Activated CD8-positive, alpha-beta memory T cell treated with anti-CD3 and anti-CD28 coated beads for 24 hours (primary cell): ENCODE measurements at places on chromosomes 11 and 22.

DNA sequence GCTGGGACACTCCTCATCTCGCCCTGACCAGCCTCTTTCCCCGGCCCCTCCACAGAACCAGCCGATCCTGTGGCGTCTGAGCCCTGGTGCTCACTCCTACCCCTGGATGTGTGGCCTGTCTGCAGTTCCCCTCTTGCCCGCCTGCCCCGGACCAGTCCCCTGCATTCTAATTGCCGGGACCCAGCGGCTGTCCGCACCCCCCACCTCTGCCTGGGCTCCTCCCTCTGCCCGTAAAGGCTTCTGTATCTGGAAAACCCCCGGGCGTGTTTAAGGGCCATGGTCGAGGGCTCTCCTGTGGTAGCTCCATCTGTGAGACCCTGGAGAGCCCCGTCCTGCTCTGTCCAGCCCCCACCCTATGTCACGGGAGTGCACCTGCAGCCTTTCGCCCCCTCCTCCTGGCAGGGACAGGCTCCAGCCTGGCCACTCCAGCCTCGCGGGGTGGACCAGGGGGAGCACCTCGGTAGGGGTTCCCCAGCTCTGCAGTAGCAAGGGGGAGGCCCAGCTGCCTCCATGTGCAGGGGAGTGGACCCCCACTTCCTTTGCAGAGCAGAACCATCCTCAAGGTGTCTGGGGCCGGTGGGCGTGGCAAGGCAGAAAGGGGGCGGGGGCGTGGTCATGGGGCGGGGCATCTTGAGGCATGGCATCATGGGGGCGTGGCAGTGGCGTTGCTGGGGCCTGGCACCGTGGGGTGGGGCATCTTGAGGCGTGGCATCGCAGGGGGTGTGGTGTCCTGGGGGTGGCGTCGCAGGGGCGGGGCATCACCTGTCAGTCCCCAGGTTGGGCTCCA, 430.4 kb downstream of the TBC1D22A start:
- DNase-seq = peak; percentile 47

DNA sequence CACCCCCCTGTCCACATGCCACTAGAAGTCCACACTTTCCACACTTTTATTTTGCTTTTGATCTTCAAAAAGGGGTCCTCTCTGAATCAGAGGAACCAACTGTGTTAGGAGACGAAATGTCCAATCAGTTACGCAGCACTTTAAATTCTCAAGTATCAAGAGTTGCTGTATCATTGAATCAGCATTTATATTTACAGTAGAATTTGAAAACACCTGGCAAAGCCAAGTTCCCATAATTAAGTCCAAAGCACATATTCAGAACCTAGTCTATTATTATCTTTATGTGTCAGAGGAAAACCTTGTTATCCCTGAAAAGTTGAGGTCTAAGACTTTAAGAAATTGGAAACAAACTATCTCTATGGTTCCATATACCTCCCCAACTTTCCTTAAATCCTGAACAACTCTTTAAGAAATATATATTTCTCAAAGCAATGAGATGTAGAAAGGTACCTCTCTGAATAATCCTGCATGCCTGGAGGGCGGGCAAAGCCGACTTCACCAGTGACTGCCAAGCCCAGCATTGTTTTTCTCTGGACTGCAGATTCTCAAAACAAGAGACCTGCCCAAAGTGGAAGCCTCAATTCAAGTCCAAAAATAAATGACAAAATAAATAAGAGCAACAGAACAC, 75.9 kb upstream of the ARFGAP3 start:
- DNase-seq = no peak

GRCh38 chr22:47143249-47143938, 380.9 kb downstream of the TBC1D22A start:
- no peak for DNase-seq

DNA sequence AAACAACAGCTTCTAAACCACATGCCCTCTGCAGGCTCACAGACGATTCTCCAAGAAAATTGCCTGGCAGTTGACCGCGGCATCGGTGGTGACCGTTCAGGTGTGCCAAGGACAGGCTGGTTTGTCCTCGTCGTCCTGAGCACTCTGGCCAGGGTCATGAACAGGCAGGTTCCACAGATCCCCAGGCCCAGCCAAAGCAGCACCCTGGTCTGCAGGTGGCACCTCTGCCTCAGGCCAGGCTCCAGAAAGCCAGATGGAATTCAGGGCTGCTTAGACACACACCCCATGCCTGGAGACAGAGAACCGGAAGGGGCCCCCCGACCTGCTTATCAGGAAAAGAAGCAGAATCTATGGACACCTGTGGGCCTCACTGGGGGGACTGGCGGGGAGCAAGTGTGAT, 338.7 kb downstream of the BRD1 start:
- DNase-seq = peak; percentile 30

GRCh38 chr11:2444821-2445745, at the start of gene KCNQ1:
TSS of gene KCNQ1 (plus strand) at chr11:2445008. CDS start at chr11:2445099, 91 bp downstream.
- peak; percentile 74 for DNase-seq

- peak; percentile 67 for DNase-seq
Observed at GRCh38 chr22:37675930-37676735, 697 bp downstream of the LGALS1 start.

DNA sequence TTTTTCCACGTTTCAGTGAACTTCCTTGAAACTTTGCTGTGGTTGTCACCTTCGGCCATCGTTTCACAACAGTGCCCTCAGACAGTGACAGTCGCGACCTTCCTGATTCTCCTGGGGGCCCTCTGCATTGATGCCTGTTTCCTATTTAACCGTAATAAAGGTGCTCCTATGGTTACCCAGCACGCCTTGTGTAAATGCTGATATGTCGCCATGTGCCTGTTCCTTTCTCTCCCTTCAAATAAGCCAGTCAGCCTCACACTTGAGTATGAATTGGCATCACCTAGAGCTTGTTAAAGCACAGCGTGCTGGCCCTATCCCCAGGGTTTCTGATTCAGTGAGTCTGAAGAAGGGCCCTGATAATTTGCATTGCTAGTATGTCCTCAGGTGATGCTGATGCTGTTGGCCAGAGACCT, 104.8 kb downstream of the MICAL2 start:
- no peak for DNase-seq

DNA sequence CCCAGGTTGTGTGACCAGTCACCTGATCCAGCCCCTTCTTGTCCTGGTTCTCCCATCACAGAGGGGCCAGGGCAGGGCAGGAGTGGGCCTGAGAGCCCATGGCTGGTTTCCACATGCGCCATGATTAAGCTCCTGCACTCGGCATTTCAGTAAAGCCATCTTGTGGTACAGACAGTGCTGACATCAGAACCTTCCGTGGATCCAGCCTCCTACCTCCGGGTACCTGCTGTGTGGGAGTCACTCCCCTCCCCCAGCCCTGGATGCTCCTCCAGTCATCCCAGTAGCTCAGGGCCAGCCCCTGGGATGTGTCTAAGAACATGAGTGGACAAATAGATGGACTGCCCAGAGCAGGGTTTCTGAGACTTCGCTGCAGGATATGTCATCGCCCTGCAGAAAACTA, 22.1 kb upstream of the MGAT3 start:
- DNase-seq = no peak

DNA sequence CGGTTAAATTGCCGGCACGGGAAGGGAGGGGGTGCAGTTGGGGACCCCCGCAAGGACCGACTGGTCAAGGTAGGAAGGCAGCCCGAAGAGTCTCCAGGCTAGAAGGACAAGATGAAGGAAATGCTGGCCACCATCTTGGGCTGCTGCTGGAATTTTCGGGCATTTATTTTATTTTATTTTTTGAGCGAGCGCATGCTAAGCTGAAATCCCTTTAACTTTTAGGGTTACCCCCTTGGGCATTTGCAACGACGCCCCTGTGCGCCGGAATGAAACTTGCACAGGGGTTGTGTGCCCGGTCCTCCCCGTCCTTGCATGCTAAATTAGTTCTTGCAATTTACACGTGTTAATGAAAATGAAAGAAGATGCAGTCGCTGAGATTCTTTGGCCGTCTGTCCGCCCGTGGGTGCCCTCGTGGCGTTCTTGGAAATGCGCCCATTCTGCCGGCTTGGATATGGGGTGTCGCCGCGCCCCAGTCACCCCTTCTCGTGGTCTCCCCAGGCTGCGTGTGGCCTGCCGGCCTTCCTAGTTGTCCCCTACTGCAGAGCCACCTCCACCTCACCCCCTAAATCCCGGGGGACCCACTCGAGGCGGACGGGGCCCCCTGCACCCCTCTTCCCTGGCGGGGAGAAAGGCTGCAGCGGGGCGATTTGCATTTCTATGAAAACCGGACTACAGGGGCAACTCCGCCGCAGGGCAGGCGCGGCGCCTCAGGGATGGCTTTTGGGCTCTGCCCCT, 529 bp upstream of the CCND1 start:
- no peak for DNase-seq

DNA sequence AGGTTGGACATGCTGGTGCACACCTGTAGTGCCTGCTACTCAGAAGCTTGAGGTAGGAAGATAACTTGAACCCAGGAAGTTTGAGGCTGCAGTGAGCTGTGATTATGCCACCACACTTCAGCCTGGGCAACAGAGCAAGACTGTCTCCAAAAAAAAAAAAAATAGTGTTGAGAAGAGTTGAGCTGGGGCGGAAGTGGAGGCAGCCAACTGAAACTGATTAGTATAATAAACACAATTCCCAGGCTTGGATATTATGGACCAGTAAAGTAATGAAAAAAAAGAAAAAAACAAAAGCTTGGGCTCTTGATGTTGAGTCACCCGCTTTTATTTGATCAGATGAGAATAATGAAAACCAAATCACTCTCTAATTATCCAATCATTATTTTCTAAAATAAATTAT, 21.0 kb downstream of the LDLRAD3 start:
- DNase-seq = no peak

DNA sequence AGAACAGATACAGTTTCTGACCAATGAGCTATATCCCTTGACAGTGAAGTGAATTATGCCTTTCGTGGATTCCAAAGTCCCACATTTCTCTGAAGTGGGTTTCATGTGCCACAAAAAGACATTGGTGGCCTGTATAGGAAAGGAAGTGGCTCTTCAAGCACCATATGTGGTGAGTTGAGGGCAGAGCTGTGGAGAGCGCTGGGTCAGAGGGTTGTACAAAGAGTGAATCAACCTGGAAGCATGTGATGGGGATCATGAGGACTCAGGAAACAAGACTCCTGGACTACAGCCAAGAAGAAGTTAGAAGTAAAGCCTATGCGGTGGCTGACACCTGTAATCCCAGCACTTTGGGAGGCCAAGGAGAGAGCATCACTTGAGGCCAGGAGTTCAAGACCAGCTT, 579 bp upstream of the SLC5A4 start:
- no peak for DNase-seq

GRCh38 chr22:46762238-46763050, at the start of gene TBC1D22A:
TSS of gene TBC1D22A (plus strand) at chr22:46762650. CDS start at chr22:46762787, 137 bp downstream.
- peak; percentile 98 for DNase-seq

DNA sequence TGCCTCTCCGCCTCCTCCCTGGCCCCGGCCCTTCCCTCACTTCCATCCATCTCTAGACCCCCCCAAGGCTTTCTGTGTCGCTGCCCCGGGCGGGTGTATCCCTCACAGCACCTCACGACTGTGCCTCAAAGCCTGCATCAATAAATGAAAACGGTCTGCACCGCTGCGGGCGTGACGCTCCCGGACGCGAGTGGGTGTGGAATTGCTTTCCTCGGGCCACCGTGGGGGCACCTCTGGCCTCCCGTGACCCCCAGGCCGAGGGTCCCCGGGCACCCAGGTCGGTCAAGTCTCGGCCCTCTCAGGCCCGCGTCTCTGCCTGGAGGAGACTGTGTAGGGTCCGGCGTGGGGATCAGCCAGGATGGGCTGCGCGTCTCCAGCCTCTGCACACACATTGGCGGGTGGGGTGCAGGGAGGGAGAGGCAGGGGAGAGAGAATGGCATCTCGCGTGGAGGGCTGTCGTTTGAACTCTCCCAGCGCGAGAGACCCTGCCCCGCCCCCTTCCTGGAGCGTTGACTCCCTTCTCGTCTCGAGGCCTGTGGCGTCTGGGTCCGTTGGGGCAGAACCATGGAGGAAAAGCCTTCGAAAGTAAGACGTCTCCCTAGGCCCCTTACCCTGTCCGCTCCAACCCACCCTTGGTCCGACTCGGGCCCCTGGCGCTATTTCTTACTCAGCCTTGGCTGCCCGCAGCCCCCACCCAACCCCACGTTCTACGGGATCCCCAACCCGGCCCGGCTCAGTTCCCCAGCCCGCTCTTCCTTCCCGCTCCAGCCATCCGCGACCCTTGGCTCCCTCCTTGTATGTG, at the start of gene CATSPERZ:
TSS of gene CATSPERZ (plus strand) at position 512 of the 802 bp plus-strand sequence. CDS start at position 565, 53 bp downstream.
- no peak for DNase-seq

DNA sequence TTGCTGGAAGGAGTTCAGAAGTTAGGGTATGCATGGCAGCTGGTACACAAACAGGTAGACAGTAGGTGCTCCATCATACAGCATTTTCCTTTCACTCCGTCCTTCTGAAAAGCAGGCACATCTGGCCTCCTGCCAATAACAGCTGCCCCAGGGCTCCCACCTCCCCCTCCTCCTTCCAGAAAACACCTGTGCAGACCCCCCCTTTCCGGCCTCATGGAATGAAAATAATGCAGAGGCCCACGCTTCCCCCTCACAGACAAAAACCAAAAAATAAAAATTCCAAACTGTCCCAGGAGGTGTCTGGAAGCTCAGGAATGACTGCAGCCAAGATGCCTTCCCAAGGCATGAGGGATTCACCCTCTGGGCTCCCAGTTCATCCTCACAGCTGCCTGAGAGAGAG, 185.5 kb downstream of the MN1 start:
- DNase-seq = no peak

DNA sequence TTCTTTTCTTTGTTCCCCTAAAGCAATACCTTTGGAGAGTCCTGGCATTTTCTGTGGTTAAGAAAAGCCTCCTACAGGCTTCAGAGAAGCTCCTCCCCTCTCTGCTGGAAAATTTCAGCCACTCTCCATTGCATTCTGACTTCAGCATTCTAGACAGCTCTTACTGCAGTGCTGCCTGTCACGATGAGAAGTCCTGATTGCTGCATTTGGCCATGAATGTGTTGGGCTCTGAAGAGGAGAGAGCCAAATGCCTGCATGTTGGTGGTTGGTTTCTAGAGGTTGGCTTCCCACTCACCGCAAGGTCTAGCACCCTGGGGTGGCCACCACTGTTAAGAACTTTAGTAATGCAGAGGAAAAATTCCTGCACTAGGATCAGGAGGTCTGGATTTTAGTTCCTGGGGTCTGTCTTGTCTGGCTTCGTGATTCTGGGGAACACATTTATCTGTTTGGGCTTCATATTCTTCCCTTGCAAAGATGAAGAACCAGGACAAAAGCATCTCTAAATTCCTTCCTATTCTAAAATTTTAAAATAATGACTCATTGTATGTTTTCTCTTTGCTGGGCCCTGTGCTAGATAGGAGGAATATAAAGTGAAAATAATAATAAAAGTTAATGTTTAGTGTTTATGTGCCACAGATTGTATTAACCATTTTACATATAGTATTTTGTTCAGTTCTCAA, 38.1 kb downstream of the COA4 start:
- no peak for DNase-seq

DNA sequence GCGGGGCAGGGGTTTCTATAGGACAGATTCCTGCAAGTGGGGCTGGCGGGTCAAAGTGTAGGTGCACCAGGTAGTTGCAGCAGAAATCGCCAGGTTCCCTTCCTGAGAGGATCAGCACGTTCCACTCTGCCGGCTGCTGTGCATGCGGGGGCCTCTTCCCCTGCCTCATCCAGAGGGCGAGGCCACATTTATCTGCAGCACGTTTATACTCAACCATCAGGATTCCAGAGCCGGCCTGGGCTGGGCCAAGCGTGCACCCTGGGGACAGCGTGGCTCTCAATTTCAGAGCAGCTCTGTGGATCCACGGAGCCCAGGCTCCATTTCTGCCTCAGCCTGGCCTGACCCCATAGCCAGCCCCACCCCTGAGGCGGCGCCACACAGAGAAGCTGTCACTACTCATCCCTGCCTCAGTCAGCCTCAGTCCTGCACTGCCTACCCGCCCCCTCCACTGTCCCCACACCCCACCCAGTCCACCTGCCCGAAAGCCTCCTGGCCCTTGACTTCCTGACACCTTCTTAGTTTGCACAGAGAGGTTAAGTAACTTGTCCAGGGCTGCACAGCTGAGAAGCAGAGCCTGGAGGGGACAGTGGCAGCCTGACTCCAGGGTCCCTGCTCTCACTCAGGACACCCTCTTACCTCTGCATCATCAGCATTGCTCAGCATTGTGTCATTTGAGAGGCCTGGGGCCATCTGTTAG, 45.9 kb upstream of the RTL6 start:
- DNase-seq = peak; percentile 37
